CD4-positive, alpha-beta T cell treated with Interleukin-15 for 1 hour (primary cell): ENCODE measurements at places on chromosomes 2 and 18.
A peak's percentile ranks its signal among the peaks of the same experiment; 100 is the strongest.

- DNase-seq = no peak
Observed at GRCh38 chr18:79513381-79514081, 117.8 kb downstream of the NFATC1 start.

GRCh38 chr18:35289293-35289692 is 736 bp downstream of the ZSCAN30 start:
- no peak for DNase-seq

DNA sequence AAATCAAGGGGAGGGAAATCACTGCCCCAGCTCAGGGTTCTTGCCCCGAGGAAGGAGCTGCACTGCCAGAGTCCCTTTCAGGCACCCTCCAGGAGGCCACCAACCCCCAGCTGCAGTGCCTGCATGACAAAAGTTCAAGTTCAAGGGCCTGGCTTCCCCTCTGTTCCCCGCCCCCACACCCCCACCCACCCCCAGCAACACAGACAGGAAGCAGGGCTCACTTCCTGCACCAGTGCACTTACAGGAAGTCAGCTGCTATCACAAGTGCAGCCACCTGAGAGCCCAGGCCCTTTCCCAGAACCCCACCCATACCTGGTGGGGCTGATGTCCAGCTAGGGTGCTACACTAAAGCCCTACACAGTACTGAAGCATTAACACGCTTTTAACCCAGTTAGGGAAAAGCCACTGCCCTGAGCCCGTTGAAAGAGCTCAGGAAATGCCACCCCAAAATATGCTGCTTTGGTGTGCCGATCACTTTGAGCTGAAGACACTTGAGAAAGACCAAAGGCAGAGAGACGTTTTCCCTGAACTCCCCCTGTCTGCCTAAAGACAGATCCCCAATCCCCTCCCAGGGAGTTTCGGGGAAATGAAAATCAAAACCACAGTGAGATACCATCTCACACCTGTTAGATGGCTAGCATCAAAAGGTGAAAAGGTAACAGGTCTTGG is 109.9 kb upstream of the CAB39 start:
- DNase-seq = peak; percentile 83

- DNase-seq = no peak
Observed at GRCh38 chr2:168369031-168369430, 87.0 kb upstream of the CERS6 start.

DNA sequence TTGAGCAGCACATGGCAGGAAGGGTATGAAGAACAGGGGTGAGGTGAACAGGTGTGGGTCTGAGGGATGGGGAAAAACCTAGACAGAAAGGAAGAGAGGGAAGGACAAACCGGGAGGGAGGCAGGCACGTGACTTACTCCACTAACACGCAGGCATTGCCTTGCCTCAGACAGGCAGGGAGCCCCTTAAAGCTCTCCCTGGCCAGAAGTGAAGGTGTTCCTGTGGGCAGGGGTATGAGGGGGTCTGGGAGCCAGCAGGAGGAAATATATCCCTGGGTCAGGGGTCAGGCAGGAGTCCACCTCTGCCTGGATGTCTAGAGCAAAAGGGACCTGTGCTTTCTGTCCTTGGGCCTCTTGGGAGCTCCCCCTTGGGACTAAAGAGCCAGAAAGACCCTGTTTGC is 135.3 kb upstream of the EPAS1 start:
- DNase-seq = no peak

GRCh38 chr2:29749843-29750242 is 171.5 kb downstream of the ALK start:
- DNase-seq = no peak

DNA sequence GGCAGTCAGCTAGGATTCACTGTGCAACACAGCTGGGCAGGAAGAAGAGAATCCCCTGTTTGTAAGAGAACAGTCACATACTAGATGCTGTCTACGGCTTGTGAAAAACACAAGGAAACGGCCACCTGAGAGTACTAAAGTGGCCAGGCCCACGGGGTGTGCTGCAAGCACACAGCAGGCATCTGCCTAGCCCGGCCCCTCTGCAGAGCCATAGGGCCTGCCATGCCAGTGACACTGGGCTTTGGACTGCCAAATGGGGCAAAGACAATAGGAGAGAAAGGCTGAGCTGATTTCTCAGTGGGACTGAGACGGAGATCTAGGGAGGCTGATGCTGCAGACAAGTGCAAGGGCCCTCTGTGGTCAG is 10.3 kb downstream of the TUBB6 start:
- no peak for DNase-seq

- DNase-seq = no peak
Observed at GRCh38 chr2:152200565-152201465, 25.3 kb upstream of the STAM2 start.

DNA sequence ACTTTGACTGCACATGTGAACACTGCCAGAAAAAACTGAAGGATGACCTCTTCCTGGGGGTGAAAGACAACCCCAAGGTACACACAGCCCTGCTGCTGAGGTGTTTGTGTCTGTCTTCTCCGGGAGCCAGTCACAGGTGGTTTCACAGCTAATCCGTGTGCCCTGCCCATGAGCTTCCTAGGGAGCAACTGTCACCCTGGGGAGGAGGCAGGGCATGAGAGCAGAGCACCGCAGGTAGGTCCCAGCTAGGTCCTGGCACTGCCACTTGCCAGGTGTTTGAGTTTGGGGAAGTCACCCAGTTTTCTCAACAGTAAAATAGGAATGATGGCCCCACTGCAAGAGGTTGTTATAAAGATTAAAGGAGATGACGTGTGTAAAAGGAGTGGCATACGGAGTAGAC is 29.1 kb downstream of the SMYD1 start:
- no peak for DNase-seq

- DNase-seq = no peak
Observed at GRCh38 chr18:49678440-49678839, 116.6 kb downstream of the LIPG start.

DNA sequence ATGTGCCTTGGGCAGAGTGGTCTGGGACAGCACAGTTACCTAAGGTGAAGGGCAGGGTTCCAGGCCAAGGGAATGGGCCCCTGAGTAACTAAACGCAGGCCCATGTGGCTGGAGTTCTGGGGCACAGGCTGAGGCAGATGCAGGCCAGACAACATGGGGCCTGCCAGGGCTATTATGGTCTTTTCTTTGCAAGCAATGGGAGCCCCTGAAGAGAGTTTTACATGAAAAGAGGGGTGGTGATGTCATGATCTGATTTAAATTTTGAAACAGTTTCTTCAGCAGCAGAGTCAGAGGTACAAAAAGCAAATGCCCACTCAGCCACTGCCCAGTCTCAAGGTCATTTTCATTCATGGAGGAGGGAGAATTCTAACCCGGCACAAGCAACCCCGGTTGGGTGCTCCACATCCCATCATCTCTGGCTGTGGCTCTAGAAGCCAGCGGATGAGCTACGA is 5.6 kb downstream of the CHST10 start:
- no peak for DNase-seq

DNA sequence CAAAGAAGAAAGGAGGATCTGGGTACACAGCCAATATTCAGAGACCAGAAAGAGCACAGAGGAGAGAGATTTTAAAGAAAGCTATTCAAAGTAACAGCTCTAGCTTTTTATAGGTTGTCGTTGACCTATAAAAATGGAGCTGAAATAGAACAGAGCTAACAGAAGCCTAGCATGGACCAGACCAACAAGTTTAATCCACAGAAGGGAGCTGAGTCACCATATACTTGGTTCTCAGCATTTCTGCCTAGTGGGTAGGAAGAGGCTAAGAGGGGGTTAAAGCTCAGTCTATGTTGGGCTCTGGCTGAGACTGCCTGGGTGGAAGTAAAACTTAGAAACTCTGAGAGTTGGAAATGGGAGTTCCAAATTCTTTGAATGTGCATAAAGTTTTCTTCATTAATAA is 678.0 kb upstream of the CDH2 start:
- no peak for DNase-seq

GRCh38 chr2:173970516-173970924 is 5.3 kb upstream of the SP3 start:
- DNase-seq = no peak

DNA sequence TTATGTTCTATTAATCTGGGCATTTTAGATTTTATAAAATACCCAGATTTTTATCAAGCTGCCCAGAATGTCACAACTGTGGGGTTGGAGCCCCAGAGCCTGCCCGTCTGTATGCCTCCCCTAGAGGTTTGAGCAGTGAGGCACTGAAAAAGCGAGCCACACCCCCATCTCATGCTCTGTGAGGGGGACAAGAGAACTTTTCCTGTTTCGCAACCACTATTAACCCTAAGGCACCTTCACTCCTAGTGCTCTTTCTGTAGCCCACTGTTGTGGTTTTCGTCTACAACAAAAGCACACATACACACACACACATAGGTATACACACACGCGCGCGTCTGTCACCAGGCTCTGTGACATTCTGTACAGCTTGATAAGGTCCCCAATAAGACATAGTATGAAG is 38.0 kb downstream of the DCDC2C start:
- DNase-seq = no peak

GRCh38 chr2:63046552-63046951 is 4.1 kb upstream of the OTX1 start:
- DNase-seq = no peak

- no peak for DNase-seq
Observed at GRCh38 chr2:152696476-152696875, 20.8 kb downstream of the PRPF40A start.

DNA sequence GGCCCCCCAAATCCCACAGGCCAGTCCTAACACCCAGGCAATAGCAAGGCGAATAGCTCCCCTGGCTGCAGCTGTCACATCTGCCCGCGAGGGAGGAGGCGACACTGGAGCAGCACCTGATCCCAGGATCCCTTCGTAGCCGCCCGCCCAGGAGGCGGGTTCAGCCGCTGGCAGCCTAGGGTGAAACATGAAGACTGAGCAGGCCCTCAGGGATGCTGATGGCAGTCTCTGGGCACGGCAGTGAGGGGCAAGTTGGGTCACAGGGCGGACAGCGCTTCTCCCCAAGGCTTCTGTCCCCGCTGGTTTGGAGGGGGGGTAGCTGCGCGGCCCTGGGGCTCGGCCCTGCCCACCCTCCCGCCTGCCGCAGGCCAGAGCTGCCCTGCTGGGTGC is 1.9 kb downstream of the DNMT3A start:
- no peak for DNase-seq

DNA sequence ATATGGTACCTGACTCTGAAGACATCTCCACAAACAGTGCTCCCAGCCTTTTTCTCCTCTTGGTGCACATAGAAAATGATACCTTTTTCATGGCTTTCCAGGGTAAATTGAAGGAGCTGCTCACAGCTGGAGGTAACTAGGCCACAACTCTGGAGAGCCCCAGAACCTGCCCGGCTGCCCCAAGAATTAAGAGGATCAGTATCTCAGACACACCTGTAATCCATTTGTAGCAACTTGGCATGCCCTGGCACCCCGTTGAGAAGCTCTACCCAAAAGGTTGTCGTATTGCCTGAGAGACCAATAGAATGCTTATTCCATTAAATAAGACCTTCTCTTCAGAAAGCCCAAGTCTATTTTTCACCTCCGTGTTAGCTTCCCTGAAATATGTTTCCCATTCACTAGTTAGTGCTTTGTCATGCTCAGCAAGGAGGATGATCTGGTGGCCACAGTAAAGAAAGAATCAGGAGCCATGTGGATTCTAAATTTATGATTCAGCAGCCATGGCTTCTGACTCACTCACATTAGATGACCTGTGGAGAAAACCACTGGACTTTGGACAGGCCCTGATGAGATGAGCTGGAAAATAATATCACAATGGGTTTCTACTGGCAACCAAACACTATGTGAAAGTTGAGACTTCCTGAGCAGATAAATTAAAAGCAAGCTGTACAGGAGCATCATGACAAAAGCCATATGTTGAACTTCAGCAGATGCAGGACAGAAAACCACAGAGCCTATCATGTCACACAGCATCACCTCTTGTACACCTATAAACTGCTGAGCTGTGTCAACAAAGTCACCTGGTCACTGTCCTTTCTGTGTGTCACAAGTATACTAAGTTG is 253.3 kb upstream of the OSR1 start:
- no peak for DNase-seq

DNA sequence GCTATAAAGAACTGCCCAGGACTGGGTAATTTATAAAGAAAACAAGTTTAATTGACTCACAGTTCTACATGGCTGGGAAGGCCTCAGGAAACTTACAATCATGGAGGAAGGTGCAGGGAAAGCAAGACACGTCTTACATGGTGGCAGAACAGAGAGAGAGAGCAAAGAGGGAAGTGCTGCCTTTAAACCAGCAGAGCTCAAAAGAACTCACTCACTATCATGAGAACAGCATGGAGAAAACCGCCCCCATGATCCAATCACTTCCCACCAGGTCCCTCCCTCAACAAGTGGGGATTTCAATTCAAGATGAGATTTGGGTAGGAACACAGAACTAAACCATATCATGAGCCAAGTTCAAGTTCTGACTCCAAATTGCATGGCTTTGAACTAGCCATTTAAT is 62.8 kb upstream of the PPP1CB start:
- no peak for DNase-seq
